ENCODE measurements at places on chromosomes 1 and 21. TPM values are rescaled to one million over a fixed set of nuclear protein-coding genes. Genes with fewer than 3 reads are reported as not detected.

DNA sequence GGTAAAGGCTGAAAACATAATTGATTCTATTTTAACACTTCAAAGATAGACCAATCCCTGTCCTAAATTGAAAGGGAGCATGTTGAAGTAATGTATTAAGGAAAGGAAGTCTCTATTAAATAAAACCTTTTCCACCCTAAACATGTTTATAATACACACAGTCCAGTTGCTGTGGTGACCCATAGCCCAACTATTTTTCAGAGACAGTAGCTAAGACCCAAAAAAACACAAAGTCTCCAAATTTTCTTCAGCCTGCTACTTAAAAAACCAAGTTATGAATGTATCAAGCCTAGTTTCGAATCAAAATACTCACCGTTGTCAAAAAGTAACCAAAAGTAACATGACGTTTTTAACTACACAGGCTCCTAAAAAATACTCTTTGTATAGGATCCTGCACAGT lies 1.6 kb downstream of the ELK4 start:
- H3K36me3 ChIP-seq = no peaks in the 10 kb centered on the region
- H3K27ac ChIP-seq = no peak overlapping the region
- DNase-seq = no peak
- H3K4me1 ChIP-seq = peaks cover 25% of the 10 kb centered on the region
- H3K4me3 ChIP-seq = peak overlapping the region; percentile 82

- no peak overlapping the region for H3K4me3 ChIP-seq
- H3K36me3 ChIP-seq = no peaks in the 10 kb centered on the region
- H3K27ac ChIP-seq = peak overlapping the region; percentile 62
- H3K4me1 ChIP-seq = no peaks in the 10 kb centered on the region
- H3K27me3 ChIP-seq = no peaks in the 10 kb centered on the region
- no peak for DNase-seq
Observed at GRCh38 chr1:8097077-8097799, 71.1 kb upstream of the ERRFI1 start.

- H3K27ac ChIP-seq = no peak overlapping the region
- no peaks in the 10 kb centered on the region for H3K4me1 ChIP-seq
- no peak overlapping the region for H3K4me3 ChIP-seq
- no peaks in the 10 kb centered on the region for H3K36me3 ChIP-seq
Observed at GRCh38 chr1:172724765-172725613, 66.1 kb downstream of the FASLG start.

- no peak overlapping the region for H3K27ac ChIP-seq
- no peaks in the 10 kb centered on the region for H3K27me3 ChIP-seq
- no peak for DNase-seq
- H3K4me1 ChIP-seq = no peaks in the 10 kb centered on the region
Observed at GRCh38 chr1:197799271-197799670, 24.0 kb upstream of the DENND1B start.

GRCh38 chr1:62722796-62723195 lies 34.6 kb upstream of the DOCK7 start:
- no peaks in the 10 kb centered on the region for H3K36me3 ChIP-seq
- H3K4me1 ChIP-seq = peaks cover 16% of the 10 kb centered on the region
- no peaks in the 10 kb centered on the region for H3K27me3 ChIP-seq
- H3K27ac ChIP-seq = no peak overlapping the region

BEST4 gene
- total RNA-seq = not detected

PAFAH2 gene
- 4.3 TPM for total RNA-seq

DNA sequence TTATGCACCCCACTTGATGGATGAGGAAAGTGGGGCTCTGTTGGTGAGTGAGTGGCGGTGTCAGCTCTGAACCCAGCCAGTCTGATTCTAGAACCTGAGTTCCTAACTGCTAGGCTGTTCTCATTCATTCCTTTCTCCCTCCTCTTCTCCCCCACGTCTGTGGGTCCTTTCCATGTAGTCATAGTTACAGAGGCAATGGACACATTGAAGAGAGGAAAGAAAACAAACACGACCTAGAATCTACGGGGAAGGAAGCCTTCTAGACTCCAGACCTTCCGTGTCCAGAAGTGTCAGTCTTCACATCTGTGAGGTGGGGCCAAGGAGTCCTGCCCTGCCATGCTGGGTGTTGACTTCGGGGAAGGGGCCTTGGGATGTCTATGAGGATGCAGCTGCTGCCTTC lies 115.8 kb upstream of the WNT4 start:
- no peaks in the 10 kb centered on the region for H3K4me1 ChIP-seq
- H3K4me3 ChIP-seq = no peak overlapping the region
- H3K27me3 ChIP-seq = no peaks in the 10 kb centered on the region
- H3K36me3 ChIP-seq = no peaks in the 10 kb centered on the region

- no peaks in the 10 kb centered on the region for H3K4me1 ChIP-seq
- H3K27me3 ChIP-seq = no peaks in the 10 kb centered on the region
- no peak for DNase-seq
- H3K4me3 ChIP-seq = no peak overlapping the region
- H3K27ac ChIP-seq = no peak overlapping the region
- no peaks in the 10 kb centered on the region for H3K36me3 ChIP-seq
Observed at GRCh38 chr1:71521655-71522264, 440.9 kb upstream of the ZRANB2 start.

DNA sequence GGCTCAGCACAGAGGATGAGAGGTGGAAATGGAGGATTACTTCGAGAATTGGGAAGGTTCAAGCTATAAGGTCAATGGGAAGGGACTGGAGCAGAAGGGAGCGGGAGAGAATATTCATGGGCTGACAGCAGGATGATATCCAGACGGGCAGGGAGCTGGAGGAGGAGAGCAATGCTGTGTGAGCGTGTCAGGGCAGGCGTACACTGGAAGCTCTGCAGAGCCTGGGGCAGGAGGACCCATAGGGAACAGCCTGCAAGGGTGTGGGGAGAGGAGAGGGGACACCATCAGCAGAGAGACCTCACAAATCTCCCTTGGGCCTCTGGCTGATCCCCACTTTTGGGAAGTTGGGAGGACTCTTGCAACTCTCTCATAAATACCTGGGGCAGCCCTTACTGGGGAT lies 13.7 kb downstream of the CSF1 start:
- DNase-seq = no peak
- H3K4me1 ChIP-seq = peaks cover 43% of the 10 kb centered on the region
- H3K36me3 ChIP-seq = peaks cover 78% of the 10 kb centered on the region
- H3K27ac ChIP-seq = peak overlapping the region; percentile 32
- H3K4me3 ChIP-seq = no peak overlapping the region

DNA sequence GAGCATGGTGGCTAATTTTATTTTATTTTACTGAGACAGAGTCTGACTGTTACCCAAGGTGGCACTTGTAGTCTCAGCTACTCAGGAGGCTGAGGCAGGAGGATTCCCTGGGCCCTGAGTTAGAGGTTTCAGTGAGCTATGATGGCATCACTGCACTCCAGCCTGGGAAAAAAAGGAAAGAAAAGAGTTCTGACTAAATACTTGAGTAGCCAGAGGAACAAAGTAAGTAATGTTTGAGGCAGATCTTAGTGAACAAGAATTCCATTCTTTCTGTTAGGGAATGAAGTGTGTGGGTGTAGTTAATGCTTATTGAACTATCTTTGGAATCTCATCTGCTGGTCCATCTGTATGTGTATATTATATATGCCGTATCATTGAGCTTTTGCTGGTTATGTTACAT lies 13.1 kb upstream of the EVI5 start:
- H3K4me1 ChIP-seq = peaks cover 4% of the 10 kb centered on the region
- H3K4me3 ChIP-seq = no peak overlapping the region
- H3K27me3 ChIP-seq = no peaks in the 10 kb centered on the region
- no peak for DNase-seq

DNA sequence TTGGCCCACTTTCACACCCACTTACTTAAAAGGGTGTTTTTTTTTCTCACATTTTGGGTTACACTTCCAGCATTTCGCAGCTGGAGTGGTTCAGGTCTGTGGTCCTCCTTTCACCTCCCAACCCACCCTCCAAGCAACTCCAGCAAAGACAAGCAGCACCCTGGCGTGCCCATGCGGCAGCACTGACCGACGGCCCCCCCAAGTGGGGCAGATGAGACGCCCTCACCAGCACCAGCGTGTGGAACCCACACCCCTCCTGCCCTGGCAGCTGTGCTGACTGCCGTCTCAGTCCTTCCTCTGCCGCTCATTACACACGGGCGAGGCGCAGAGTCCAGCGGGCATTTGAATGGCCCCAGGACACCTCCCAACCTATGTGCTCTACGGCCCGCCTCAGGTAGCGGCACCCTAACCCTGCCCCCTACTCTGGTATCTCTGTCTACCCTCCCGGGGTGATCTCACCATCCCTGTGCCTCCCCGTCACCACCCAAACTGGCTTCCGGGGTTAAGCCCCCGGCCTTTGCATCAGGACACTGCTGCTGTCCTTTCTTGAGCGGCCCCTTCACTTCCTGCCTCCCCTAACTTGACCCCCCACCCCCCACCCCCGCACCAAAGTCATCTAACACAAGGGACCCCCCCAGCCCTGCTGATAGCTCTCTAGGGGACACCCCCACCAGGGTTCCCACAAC lies 10.9 kb downstream of the LSS start:
- no peak overlapping the region for H3K4me3 ChIP-seq
- peaks cover 55% of the 10 kb centered on the region for H3K36me3 ChIP-seq
- H3K27me3 ChIP-seq = no peaks in the 10 kb centered on the region
- DNase-seq = no peak

Data from right atrium auricular region (tissue), 2 donors.